Activated CD4-positive, alpha-beta T cell treated with anti-CD3 and anti-CD28 coated beads, Interleukin-2, amount 50 U/mL, for 4 hours (primary cell): ENCODE measurements at places on chromosomes 4 and X.

GRCh38 chr4:111208970-111209369 lies 586.1 kb upstream of the PITX2 start:
- DNase-seq: no peak

- DNase-seq: no peak
Measured at GRCh38 chr4:185254434-185254833, 45.0 kb downstream of the SNX25 start.

- no peak for DNase-seq
Measured at GRCh38 chr4:169987327-169988228, 38.6 kb downstream of the MFAP3L start.

GRCh38 chr4:168475745-168476144 lies 4.5 kb downstream of the DDX60L start:
- DNase-seq: peak; percentile 45

DNA sequence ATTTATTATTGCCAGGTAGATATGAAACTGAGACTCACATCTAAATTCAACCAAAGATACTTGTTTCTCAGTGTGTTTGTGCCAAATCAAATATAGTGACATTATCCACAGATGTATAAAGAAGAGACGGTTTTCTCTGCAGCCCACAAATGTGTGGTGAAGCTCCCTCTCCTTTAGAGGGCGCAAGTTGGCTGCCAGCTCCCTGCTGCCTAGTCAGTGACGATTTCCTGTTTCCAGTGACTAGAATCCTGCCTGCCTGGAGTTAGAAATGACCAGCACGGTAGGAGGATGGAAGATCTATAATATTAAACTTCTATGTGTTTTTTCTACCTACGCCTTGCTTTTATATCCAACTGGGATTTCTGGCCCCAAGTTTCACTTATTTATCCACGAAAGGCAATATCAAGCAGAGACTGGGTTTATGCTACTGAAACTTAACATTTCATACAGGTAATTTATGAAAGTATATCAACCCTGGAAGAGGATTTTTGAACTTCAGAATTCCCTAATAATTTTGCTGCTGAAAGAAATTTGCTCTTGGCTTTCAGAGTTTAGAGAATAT lies 1793.7 kb upstream of the TENM3 start:
- DNase-seq: no peak

DNA sequence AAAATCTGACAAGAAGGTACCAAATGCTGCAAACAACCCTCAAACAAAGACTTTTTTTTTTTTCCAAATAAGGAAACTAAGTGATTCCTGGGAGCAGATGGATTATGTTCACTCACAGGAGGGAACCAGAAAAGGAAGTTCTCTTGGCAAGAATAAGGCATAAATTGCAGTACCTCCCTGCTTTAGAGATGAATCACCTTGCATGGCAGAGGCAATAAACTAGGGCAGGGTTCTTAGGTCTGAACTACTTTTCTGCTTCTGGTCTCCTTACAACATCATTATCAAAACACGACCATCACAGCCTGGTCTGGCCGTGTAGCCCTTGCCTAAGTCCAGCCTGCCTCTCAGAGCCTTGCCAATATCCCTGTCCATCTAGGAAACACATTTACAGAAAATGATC lies 6.3 kb downstream of the TMEM31 start:
- DNase-seq: no peak

GRCh38 chrX:69065451-69065850 lies 99.8 kb downstream of the PJA1 start:
- no peak for DNase-seq

- no peak for DNase-seq
Measured at GRCh38 chr4:7000421-7001176, 42.6 kb upstream of the TADA2B start.

DNA sequence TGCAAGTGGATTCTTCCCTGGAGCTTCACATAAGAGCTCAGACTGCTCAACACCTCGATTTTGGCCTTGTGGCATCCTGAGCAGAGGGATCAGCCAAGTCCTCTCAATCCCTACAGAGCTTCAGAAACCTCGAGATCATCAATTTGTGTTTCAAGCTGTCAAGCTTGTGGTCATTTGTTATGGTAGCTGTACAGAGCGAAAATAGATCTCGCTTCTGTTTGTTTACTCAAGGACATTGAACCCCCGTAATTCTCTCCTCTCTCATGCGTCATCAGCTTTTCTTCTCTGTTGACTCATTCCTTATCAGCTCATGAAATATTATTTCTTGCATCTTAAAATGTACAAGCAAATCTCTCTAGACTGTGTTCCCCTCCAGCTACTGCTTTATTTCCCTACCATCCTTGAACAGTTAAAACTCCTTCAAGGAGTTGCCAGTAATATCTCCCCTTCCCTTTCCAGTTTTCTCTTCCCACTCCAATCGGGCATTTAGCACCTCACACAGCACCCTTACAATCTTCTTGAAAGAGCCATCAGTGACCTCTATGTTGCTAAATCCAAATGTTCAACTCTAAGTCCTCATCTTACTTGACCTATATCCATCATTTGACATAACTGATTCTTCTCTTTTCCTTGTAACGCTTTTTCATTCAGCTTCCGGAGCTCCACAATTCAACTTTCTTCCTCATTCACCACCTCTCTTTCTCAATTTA lies 106.2 kb upstream of the FAT1 start:
- no peak for DNase-seq

- DNase-seq: no peak
Measured at GRCh38 chr4:120731561-120731960, 191.0 kb downstream of the PRDM5 start.

DNA sequence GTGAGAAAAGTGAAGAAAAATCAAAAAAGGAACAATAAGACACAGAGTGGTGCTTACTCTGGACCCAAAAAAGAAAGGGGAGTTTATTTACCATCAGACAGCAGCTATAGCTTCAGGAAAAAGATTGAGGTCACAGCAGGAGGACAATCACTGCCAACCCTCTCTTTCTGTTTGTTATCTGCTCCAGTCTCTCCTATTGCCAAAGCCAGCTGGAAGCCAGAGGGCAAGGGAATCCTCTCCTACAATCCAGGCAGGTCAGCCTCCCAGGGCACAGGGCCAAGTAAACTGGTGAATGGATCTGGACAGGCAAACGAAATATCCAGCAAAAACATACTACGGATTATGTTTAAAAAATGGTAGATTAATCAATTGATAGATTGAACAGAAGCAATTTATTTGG lies 306.9 kb upstream of the SLIT2 start:
- DNase-seq: no peak

GRCh38 chr4:164408831-164409230 lies 345.1 kb upstream of the SMIM31 start:
- DNase-seq: no peak

DNA sequence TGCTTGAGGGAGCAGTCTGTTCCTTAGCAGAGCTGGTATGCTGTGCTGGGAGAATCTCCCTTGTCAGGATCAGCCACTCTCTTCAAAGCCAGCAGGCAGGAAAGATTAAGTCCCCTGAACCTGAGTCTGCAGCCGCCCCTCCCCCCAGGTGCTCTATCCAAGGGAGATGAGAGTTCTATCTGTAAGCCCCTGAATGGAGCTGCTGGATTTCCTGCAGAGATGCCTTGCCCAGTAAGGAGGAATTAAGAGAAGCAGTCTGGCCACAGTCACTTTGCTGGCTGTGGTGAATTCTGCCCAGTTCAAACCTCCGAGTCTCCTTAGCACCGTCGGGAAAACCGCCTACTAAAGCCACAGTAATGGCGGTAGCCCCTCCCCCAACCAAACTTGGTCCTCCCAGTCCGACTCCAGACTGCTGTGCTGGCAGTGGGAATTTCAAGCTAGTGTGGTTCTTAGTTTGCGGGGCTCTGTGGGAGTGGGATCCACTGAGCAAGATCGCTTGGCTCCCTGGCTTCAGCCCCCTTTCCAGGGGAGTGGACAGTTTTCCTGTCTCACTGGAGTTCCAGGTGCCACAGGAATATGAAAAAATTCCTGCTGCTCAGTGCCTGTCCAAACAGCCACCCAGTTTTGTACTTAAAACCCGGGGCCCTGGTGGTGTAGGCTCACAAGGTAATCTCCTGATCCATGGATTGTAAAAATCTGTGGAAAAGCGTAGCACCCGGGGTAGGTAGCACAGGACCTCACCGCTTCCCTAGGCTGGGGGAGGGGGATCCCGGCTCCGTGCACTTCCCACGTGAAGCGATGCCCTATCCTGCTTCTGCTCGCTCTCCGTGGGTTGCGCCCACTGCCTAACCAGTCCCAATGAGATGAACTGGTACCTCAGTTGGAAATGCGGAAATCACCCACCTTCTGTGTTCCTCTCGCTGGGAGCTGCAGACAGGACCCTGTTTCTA lies 38.0 kb downstream of the RAB28 start:
- no peak for DNase-seq

GRCh38 chr4:56229947-56230346 lies 157.3 kb downstream of the AASDH start:
- no peak for DNase-seq

- no peak for DNase-seq
Measured at GRCh38 chrX:134664202-134664601, 5.9 kb upstream of the PLAC1 start.

DNA sequence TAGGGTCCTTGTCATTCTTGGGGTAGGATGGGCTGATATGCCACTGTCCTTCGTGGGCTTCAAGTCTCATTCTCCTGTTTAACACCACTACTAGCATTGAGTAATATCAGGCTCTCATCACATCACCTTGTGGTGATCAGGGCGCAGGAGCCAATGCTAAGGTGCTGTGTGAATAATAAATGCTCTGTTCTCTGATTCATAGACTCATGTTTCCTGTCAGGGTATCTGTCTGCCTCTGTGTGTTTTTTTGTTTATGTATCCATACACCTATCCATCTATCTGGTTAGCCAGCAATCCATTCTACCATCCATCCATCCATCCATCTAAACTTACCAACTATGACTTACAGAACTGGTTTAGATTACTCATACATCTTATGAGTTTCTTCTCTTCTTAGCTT lies 525.1 kb upstream of the ATOH1 start:
- DNase-seq: no peak

DNA sequence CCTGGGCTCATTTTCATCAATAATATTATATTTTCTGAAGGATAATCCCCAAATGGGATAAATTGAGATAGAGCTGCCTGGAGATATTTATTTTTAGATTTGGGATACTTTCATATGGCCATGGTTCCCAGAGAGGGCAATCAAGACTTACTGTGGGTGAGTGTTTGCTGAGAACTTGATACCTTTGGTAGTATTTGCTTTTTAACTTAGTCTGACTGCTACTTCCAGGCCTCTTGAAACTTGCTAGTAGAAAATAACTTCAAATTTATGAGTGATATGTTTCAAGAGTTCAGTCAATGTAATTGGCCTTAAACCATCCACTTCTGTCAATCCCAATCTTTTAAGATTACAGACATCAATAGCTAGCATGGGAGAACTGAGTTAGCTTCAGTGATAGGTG lies 181.6 kb upstream of the POU3F4 start:
- no peak for DNase-seq

- no peak for DNase-seq
Measured at GRCh38 chr4:123133397-123134050, 211.1 kb upstream of the NUDT6 start.

GRCh38 chr4:148914734-148915133 lies 472.5 kb upstream of the NR3C2 start:
- DNase-seq: no peak

- DNase-seq: no peak
Measured at GRCh38 chr4:106704253-106704870, 331.8 kb downstream of the DKK2 start.

DNA sequence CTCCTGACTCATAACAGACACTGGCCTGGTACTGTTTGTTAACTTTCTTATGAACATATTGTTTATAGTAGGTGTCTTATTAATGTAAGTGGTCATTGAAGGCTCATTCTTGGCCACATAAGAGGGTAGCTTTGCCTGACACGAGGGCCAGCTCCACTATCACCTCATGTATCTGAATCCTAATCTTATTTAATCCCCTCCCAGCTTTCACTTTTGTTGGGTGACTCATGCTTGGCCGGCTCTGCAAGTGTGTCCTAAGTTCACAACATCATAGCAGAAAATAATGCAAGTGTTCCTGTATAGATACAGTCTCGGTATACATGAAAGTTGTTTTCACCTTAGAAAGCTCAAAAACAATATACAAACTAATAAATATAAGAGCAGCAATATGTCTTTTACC lies 283.8 kb downstream of the IQCM start:
- no peak for DNase-seq

DNA sequence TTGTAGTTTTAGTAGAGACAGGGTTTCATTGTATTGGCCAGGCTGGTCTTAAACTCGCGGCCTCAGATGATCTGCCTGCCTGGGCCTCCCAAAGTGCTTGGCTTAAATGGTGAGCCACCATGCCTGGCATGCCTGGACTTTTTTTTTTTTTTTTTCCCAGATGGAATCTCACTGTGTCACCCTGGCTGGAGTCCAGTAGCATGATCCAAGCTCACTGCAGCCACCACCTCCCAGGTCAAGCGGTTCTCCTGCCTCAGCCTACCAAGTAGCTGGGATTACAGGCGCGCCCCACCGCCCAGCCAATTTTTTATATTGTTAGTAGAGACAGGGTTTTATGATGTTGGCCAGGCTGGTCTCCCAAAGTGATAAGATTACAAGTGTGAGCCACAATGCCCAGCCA lies 8.4 kb downstream of the UBE2K start:
- no peak for DNase-seq

DNA sequence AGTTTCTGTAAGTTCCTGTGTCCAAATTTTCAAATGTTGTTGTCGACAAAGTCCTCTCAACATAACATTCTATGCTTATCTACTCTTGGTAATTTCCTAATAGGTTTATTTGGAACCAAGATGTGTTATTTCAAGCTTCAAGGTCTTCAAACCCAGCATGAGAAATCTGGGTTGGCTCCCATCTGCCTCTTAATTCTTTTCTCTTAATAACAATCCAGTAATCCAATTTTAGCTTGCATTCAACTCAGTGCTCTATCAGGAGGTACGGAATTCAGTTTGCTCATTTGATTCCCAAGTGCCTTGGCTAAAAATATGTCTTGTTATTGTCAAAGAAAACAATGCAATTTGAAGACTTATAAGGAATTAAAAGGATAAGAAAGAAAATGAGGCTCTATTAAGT lies 235.5 kb upstream of the MID1 start:
- no peak for DNase-seq

DNA sequence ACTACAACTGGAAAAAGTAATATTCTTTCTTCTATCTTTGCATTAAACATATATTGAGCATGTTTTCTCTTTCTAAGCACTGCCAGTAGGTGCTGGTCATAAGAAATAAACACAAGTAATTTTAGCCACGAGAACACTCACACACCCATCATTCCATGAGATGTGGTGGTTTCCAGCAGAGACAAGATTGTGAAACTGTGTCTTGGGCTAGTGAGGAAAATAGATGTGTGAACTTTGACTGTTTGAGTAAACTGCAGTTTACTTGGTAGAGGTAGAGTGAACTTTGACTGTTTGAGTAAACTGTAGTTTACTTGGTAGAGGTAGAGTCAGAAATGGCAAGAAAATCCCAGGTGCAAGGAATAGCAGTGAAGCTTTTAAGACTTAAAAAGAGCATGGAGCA lies 300.9 kb upstream of the HS3ST1 start:
- DNase-seq: no peak

GRCh38 chr4:138686106-138686835 lies 329.3 kb upstream of the NOCT start:
- no peak for DNase-seq

GRCh38 chrX:103183912-103184311 lies 31.0 kb upstream of the BEX4 start:
- DNase-seq: no peak

- DNase-seq: no peak
Measured at GRCh38 chr4:174989791-174990190, 71.6 kb downstream of the ADAM29 start.
